Thymus (tissue), 14 donors: ENCODE measurements at places on chromosomes 1 and 21.

- H3K27ac ChIP-seq, result no peak overlapping the region
- no peaks in the 10 kb centered on the region for H3K27me3 ChIP-seq
- no peak overlapping the region for H3K4me3 ChIP-seq
- H3K36me3 ChIP-seq, result peaks cover 71% of the 10 kb centered on the region
- no peak for DNase-seq
Measured at GRCh38 chr1:160222546-160222945, 17.4 kb downstream of the PEA15 start.

DNA sequence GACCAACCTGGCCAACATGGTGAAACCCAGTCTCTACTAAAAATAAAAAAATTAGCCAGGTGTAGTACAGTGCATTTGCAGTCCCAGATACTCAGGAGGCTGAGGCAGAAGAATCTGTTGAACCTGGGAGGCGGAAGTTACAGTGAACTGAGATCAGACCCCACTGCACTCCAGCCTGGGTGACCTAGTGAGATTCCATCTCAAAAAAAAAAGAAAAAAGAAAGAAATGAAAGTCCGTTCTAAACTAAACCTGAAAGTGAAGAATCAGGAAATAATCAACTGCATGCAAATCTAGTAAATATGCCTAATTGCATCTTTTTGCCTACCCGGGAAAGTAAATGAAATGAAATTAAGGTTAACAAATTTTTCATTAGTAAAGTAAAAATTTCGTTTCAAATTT is 99.6 kb downstream of the ZZZ3 start:
- H3K27ac ChIP-seq, result no peak overlapping the region
- H3K27me3 ChIP-seq, result no peaks in the 10 kb centered on the region
- DNase-seq, result no peak
- peaks cover 26% of the 10 kb centered on the region for H3K36me3 ChIP-seq

DNA sequence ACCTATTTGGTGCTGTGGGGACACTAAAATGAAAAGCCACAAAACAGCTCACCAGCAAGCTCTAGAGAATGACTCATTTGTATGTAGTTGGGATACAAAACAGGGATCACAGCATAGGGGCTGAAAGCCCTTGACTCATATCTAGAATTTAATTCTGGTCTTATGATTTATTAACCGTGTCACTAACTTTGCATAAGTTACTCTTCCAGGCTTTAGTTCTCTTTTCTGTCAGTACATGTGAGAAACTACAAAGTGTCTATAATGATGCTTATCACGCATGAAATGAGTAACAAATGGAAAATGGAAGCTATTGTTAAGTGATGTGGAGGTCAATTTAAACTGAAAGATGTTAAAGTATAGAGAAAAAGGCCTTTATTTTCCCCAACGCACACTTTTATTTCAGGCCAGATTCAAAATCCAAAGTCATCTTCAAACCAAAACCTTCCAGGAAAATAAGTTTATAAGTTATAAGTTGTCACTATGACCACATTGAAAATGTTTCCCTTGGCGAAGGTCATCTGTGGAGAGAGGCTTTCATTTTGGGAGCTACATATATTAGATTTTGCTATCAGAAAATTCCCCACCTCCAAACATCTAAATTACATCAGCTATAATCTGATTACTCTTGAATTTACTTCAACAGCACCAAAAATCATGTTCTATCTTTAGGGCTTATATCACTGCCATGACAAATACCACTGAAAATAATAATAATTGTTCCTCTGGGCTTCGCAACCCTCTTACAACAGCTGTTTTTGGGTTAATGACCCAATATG is 430.5 kb downstream of the MRPL39 start:
- H3K4me3 ChIP-seq, result no peak overlapping the region
- H3K36me3 ChIP-seq, result no peaks in the 10 kb centered on the region
- no peaks in the 10 kb centered on the region for H3K27me3 ChIP-seq

GRCh38 chr1:167367705-167368104 is 147.0 kb downstream of the POU2F1 start:
- H3K4me1 ChIP-seq, result no peaks in the 10 kb centered on the region
- H3K4me3 ChIP-seq, result no peak overlapping the region
- H3K27ac ChIP-seq, result no peak overlapping the region
- no peaks in the 10 kb centered on the region for H3K27me3 ChIP-seq
- H3K36me3 ChIP-seq, result peaks cover 7% of the 10 kb centered on the region

DNA sequence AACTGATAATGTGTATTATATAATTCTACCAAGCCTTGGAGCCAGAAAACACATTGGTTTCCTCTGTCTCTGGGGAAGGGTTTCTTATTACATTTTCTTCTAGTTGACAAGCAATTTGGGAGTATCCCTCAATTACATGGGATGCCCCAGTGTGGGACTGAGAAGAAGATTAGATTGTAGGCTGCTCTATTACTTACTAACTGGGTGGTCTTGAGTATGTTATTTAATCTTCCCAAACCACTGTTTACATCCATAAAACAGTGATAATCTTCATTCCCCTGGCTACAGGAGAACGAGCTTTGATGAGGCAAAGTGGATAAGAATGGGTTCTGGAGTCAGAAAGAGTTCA is 105.8 kb downstream of the TSEN15 start:
- H3K27ac ChIP-seq, result no peak overlapping the region
- H3K36me3 ChIP-seq, result no peaks in the 10 kb centered on the region
- H3K27me3 ChIP-seq, result peaks cover 11% of the 10 kb centered on the region
- H3K4me3 ChIP-seq, result no peak overlapping the region

DNA sequence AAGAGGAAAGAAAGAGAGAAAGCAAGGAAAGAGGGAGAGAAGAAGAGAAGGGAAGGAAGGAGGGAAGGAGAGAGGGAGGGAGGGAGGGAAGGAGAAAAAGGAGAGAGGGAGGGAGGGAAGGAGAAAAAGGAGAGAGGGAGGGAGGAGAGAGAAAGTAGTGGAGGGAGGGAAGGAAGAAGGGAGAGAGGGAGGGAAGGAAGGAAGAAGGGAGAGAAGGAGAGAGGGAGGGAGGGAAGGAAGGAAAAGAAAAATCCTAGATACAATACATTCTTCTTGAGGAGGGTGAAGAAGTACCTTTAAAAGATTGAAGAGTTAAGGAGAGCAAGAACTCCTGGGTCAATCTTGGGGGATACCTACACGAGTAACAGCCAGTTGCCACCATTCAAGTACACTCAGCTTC is 29.2 kb downstream of the MCOLN2 start:
- H3K27me3 ChIP-seq, result no peaks in the 10 kb centered on the region
- no peak overlapping the region for H3K27ac ChIP-seq
- no peaks in the 10 kb centered on the region for H3K36me3 ChIP-seq
- H3K4me1 ChIP-seq, result no peaks in the 10 kb centered on the region
- no peak for DNase-seq
- H3K4me3 ChIP-seq, result no peak overlapping the region

- H3K4me1 ChIP-seq, result no peaks in the 10 kb centered on the region
- no peak for DNase-seq
- H3K36me3 ChIP-seq, result no peaks in the 10 kb centered on the region
- H3K4me3 ChIP-seq, result no peak overlapping the region
Measured at GRCh38 chr1:151881479-151881878, 27.8 kb downstream of the THEM4 start.

- DNase-seq, result no peak
- H3K27me3 ChIP-seq, result no peaks in the 10 kb centered on the region
- H3K36me3 ChIP-seq, result no peaks in the 10 kb centered on the region
- H3K27ac ChIP-seq, result no peak overlapping the region
Measured at GRCh38 chr1:192506741-192507155, 68.8 kb upstream of the RGS1 start.

GRCh38 chr1:100862591-100862990 is 32.1 kb downstream of the EXTL2 start:
- H3K4me1 ChIP-seq, result no peaks in the 10 kb centered on the region
- H3K27ac ChIP-seq, result no peak overlapping the region
- H3K4me3 ChIP-seq, result no peak overlapping the region
- no peaks in the 10 kb centered on the region for H3K27me3 ChIP-seq
- H3K36me3 ChIP-seq, result no peaks in the 10 kb centered on the region

DNA sequence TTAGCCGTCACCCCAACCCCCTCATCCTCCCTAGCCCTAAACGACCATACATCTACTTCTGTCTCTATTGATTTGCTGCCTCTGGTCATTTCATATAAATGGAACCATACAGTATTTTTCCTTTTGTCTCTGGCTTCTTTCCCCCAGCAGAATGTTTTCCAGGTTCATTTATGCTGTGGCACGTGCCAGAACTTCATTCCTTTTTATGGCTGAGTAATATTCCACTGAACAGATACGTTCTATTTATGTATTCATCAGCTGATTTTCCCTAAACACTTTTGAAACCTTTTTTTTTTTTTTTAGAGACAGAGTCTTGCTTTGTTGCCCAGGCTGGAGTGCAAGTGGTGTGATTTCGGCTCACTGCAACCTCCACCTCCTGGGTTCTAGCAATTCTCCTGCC is 181.1 kb downstream of the CAMTA1 start:
- no peak overlapping the region for H3K4me3 ChIP-seq
- peaks cover 43% of the 10 kb centered on the region for H3K4me1 ChIP-seq
- H3K27ac ChIP-seq, result no peak overlapping the region
- no peaks in the 10 kb centered on the region for H3K36me3 ChIP-seq
- H3K27me3 ChIP-seq, result peaks cover 51% of the 10 kb centered on the region

DNA sequence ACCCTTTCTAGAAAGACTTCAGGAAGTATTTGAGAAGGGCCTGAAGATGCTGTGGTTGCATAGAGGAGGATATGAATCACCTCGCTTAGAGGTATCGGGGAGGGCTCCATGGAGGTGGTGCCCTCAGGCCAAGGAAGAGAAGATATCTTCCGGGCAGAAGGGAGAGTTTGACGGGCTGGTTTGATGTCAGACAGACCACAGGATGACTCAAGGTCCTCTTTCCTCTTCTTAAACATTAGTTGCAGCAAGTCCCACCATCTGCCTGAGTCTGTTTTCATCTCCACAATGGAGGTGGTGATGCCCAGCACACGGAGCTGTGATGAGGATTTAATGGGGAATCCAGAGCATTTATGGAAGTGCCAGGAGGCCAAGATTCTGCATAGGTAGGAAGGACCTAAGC is 25.1 kb upstream of the RUNX3 start:
- H3K4me3 ChIP-seq, result no peak overlapping the region
- H3K27me3 ChIP-seq, result no peaks in the 10 kb centered on the region
- DNase-seq, result no peak
- H3K36me3 ChIP-seq, result peaks cover 4% of the 10 kb centered on the region
- peaks cover 65% of the 10 kb centered on the region for H3K4me1 ChIP-seq
